ENCODE measurements at places on chromosomes 12 and 14.

DNA sequence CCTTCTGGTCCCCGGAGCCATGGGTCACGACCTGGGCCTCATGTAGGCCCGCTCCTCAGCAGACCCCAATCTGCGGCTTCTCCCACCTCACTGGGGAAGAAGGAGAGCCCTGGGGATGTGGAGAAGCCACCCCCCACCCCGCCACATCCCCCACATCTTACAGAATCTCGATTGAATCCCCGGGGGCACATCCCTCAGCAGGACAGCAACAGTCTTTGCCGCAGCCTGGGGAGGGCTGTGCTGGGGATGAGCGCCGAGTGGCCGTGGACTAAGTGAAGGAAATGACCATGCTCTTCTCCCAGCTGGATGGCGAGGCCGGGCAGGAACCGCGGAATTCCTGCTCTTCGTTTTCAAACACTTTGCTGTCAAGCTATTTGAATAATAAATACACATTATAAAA lies 169.0 kb upstream of the RTL1 start:
- DNase-seq = no peak

DNA sequence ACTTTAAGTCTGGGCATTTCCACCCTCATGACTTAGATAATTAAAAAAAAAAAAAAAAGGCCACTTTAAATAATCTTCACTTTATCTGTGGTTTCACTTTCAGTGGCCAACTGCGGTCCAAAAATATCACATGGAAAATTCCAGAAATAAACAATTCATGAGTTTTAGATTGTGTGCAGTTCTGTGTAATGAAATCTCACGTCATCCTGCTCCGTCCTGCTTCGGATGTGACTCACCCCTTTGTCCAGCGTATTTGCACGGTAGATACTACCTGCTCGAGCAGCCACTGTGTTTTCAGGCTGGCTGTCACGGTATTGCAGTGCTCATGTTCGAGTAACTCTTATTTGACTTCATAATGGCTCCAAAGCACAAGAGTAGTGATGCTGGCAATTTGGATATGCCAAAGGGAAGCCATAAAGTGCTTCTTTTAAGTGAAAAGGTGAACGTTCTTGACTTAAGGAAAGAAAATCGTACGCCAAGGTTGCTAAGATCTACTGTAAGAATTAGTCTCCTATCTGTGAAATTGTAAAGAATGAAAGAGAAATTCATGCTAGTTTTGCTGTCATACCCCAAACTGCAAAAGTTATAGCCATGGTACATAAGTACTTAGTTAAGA lies 2.4 kb downstream of the E2F7 start:
- peak; percentile 29 for DNase-seq

DNA sequence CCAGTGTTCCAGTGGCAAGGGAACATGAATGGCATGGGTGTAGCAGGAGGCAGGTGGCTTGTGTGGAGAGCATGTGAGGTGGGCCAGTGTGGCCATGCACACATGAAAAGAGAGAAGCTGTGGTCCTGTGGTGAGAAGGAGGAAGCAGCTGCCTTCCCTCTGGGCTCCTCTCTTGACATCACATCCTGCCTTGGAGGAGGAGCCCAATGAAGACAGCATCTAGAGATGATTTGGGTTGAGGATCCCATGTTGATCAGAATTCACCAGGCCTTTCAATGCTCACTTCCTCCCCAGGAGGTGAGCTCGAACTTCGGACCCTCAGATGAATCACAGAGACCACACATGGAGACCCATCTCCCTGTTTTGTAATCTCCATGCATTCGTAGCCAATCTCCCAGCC lies 82.6 kb downstream of the LRRC74A start:
- no peak for DNase-seq

DNA sequence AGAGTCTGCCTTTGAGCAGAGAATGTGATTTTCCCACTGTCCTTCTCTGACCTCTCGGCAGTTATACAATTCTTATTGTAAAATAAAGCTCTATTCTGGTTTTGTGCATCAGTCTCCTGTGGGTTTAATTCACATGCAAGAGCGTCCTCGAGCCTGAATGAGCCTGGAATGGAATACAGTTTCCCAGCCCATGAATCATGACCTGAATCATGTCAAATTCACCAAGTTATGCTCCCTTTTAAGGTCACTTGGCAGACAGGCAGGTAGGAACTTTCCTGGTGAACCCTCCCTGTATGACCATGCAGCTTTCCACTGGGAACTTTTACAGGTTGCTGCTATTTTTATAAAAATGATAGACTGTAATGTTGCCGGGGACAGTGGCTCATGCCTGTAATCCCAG lies 41.7 kb downstream of the BICD1 start:
- no peak for DNase-seq

GRCh38 chr14:69635981-69636639 lies 24.7 kb downstream of the SUSD6 start:
- no peak for DNase-seq

- DNase-seq = no peak
Measured at GRCh38 chr14:85444635-85445034, 85.3 kb upstream of the FLRT2 start.
